ENCODE measurements at places on chromosomes 11 and 22.
A peak's percentile ranks its signal among the peaks of the same experiment; 100 is the strongest.

- DNase-seq, result no peak
These were observed 27.0 kb downstream of the POLDIP3 start for GRCh38 chr22:42587588-42588175.

DNA sequence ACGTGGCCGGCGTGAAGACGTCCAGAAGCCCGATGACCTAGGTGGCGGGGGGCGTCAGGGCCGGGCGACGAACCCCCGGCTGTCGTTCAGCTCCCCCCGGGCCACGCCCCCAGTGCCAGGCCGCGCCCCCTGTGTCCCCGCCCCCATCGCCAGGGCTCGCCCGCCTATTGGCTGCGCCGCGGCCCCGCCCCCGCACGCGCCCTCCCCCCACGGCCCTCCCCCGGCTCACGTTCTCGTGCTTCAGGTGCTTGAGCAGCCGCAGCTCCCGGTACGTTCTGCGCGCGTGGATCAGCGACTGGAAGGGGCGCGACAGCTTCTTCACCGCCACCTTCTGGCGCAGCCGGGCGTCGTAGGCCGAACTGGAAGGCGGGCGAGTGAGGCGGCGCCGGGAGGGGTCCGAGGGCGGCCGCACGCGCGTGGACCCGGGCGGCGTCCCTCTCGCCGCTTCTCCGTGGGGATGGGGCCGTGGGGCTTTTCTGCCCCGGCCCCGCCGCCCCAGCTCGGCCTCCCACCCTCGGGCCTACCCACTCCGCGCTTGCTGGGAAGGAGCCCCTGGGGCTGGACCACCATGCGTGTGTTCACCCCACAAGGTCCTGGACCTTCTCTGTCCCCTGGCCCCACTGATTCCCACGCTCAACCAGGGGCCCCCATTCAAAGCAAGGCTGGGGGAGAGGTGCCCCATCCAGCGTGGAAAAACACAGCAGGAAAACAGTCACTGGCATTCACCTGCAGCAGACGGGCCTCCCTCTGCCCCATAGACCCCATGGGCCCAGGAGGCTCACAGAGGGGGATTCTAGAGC lies 2.4 kb downstream of the MAPK11 start:
- peak; percentile 70 for DNase-seq

DNA sequence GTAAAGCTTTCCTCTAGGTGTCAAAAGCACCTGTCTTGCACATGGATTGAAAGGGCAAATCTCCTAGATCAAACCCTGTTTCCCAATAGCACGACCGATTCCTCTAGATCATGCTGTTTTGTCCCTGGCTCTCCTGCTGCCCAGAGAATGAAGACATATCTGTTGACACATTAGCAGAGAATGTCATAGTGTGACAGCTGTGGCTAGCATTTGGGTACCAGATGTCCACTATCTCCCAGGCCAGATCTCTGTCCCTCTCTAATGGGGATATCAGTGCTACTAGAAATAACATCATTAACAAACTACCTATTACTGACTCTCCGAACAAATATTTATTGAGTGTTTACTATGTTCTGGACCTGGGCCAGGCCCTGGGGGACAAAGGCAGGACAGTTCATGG lies 72.4 kb upstream of the ISX start:
- no peak for DNase-seq

- peak; percentile 74 for DNase-seq
These were observed 29.2 kb downstream of the SREBF2 start for GRCh38 chr22:41862160-41862529.

- DNase-seq, result no peak
These were observed 132.7 kb downstream of the DBX1 start for GRCh38 chr11:20027556-20028013.

GRCh38 chr11:120020981-120021380 lies 116.9 kb downstream of the TRIM29 start:
- no peak for DNase-seq

DNA sequence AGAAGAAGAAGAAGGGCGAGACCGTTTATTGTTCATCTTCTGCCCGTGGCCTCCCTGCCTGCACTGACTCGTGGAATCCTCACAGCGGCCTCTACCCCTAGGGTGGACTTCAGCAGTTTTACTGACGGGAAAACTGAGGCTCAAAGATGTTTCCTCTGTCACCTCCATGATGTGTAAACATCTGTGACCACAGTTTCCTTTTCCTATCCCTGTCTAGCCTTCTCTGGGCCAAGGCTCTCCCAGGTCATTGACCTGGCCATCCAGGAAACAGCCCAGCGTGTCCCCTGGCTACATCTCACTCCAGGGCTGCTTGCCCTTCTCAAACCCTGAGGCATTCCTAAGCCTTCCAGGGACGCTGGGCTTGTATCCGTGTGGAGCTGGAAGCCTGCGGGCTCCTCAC lies 49.0 kb upstream of the GCAT start:
- DNase-seq, result no peak

DNA sequence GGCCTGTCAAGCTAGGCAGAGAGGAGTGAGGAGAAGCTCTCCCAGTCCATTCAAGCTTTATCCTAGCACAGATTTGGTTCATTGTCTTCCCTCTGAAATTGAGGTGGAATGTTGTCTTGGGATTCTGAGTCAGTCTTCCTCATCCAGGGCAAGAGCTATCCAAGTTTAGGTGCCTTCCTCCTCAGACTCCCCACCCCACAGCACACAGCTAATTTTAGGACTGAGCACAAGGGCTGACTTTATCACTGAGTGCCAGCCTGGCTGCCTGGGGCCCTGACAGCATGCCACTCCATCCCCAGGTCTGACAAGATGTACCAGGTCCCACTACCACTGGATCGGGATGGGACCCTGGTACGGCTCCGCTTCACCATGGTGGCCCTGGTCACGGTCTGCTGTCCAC lies 2.6 kb downstream of the PGAP2 start:
- DNase-seq, result no peak

GRCh38 chr22:50086526-50086925 lies 1.3 kb upstream of the MLC1 start:
- no peak for DNase-seq

- no peak for DNase-seq
These were observed 137.6 kb downstream of the TEAD1 start for GRCh38 chr11:12811861-12812260.

DNA sequence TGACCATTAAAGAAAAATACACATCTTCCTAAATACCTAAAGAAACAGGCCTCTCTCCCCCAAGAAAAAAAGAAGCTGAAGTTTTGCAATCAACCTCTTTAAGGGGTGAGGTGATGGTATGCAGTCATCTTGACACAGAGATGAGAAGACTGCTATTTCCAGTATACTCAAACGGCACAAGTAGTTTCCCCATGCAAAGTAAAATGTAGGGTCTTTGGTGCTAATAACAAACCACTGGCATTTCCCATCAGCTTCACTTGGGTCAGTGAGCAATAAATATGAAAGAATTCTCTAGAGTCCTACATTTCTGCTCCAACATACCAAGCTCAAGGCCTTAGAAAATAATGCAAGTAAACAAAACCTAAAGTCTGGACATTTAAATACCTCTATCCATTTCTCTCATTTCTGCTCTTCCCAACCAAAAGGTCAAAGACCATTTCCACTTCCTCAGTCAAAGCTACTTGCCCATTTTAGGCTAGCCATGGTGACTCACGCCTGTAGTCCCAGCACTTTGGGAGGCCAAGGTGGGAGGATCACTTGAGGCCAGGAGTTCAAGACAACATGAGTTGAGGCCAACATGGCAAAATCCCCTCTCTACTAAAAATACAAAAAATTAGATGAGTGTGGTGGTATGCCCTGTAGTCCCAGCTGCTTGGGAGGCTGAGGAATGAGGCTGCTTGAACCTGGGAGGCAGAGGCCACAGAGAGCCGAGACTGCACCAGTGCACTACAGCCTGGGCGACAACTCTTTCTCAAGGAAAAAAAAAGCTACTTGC lies 39.5 kb upstream of the CHRNA10 start:
- DNase-seq, result no peak

DNA sequence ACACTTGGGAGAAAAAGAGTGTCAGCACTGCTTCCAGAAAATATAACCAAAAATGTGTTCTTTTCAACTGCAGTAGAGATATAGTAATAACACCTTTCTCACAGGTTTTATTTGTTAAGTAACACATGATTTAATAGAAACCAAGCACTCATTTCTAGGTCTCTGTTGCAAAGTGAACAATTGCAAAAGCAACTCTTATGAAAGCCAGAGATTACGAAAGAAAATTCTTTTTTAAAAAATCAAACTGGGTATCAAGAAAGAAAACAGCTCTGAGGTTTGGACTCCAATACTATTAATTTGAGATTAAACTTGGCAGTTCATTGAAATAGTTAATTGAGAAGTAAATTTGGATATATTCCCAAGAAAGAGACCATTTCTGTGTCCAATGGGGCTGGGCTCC lies 9.8 kb upstream of the XKR3 start:
- no peak for DNase-seq
